NCI-H1436 (cell line): ENCODE measurements at places on chromosomes 7 and 10.

DNA sequence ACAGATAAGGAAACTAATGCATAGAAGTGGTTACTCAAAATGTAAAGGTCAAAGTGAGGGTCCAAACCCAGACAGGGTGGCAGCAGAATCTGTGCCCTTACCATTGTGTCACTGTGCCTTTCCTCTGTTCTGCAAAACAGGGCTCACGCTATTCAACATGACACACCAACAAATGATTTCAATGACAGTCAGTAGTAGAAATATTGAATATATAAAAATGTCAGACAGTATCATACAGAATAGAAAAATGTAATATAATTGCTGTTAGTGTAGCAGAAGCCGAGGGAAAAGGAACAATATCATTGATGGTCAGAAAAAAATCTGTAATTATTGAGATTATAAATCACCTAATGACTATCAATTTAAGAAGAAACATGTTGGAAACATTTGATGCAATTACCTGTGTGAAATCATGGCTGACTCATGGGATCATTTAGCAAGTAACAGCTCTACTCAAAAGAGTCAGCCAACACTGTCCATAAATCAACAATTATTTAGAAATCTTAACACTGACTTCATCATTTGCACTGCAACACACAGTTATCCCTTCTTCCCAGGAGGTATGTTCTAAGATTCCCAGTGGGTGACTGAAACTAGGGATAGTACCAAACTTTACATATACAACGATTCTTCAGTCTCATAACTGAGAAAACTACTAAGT, 198.7 kb downstream of the DGKI start:
- no peak for DNase-seq

DNA sequence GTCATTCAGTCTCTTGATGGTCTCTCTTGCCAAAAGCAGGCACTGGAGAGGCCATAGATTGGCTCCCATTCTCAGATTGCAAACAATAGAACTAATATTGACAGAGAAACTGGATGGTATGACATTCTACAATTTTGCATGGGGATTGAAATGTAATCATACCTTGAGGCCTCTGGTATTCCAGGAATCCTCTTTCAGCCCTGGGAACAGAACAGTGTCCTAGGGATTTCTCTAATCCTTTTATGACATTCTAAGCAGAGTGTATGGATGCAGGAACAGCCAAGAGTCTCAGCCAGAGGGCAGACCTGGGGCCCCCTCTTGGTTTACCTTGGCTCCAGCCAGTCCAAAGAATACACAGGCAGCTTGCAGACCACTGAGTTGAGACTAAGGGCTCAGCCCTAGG, 206.4 kb downstream of the KCNMA1 start:
- DNase-seq: no peak

GRCh38 chr7:155799514-155799913, 12.7 kb downstream of the SHH start:
- DNase-seq: no peak

DNA sequence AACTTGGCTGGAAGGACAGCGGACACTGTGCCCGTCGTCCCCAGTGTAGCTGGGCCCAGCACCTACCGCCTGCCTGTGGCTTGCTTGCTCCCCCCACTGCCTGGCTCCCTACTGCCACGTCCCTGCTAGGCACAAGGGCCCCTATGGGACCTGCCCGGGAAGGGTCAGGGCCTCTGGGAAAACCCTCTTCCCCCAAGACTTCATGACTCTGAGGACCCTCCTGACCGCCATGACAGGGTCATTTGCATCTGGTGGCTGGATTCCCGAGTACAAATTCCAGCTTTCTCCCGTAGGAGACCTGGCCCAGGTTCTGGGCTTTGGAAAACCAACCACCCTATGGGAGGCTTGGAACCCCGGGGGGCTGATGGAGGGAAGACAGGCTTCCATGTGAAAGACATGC, 1.4 kb upstream of the MMD2 start:
- no peak for DNase-seq

DNA sequence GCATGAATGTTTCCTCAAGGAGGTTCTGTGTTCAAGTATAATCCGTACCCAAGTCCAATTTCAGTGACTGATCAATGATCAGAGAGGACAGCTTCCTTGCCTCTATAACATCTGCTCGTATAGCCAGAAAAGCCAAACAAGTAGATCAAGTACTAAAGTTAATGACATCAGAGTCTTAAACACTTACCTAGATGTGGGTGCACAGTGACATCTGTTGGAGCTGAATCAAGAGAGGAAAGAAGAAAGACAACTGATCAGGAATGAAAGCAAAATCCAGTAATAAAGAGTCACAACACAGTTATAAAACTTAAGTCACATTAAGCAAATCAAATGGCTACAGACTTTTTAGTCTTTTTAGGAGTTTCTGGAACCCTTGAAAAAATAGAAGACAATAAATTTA, 236.5 kb downstream of the RELN start:
- DNase-seq: no peak
